ENCODE measurements at places on chromosomes 11 and 22.
A peak's percentile ranks its signal among the peaks of the same experiment; 100 is the strongest.

DNA sequence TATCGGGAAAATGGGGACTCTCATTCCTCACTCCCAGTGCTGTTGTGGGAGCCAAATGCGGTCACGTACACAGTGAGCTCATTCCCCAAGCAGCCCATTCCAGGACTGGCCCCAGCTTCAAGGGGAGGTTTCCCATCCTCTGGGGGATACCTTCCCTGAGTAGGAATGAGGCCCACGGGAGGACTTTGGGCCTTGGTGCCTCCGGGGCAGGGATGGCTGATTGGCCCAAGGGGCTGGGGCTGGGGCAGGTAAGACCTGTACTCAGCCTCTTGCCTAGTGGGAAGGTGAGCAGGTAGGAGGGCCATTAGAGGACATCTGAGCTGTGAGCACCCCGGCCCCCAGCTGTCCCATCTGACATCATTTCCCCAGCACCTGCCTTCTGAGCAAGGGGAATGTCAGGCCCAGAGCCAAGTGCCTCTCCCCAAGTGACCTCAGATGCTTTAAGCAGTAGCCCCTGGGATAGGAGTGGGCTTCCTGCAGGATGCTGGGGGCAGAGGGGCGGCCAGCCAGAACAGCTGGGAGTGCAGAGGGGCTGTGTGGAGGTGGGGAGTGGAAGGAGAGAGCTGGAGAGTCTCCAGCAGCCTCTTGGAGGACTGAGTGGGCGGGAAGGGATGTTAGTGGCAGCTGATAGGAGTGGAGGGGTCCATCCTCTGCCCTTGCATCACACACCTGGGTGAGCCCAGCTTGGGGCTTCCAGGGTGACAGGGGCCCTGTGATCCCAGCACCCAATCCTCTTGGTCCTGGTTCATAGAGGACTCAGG is 58.4 kb downstream of the CD82 start:
- no peak for DNase-seq

GRCh38 chr11:129224538-129224937 is 32.4 kb upstream of the ARHGAP32 start:
- no peak for DNase-seq

DNA sequence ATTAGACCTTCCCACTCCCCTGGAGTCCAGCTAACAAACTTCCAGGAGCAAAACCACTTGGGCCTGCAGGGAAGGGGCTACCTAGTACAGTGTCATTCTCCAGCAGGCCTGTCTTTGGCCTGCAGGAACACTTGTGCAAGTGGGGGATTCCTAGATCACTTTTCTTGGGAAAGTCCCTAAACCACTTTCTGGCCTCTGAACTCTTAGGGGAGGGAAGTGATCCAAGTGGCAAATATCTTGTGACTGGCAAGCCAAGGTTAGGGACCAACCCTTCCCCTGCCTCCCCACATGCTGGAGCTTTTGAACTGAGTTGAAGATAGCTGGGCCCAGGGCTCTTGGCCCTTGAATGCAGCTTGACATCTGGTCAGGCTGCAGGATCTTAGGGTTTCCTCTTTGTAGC is 17.2 kb downstream of the PPFIBP2 start:
- DNase-seq: no peak

GRCh38 chr11:86186386-86186785 is 58.2 kb upstream of the EED start:
- no peak for DNase-seq

- no peak for DNase-seq
Observed at GRCh38 chr11:46948378-46949131, 12.0 kb downstream of the CSTPP1 start.

DNA sequence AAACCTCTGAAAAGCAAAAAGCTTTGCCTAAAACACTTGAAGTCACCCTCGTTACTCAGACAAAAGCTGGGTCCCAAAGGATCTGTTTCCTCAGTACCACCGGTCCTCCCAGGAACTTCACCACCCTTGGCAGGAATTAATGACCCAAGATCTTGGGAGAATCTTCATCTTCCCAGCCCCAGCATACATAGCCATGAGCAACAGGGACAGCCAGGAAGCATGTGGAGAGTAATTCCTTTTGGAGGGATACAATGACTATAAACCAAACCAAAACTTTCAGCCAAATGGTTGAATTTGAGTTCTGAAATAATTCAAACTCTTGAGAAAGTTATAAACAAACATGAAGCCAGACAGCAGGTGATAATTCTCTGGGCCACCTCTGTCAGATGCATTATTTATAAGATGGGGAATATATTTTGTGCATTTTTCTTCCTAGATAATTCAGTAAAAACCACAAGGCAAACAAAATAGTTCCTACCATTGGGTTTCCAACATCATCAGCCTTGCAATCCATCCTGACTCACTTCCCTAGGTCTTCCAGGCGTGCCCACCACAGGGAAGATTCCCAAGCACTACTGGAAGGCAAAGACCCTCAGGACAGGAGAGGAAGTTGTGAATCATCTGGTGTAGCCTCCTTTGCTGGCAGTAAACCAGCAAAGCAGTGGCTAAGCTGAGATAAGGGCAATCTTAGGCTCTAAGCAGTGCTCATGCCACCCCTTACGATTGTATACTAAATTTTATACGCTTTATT is 71.7 kb upstream of the DRD2 start:
- DNase-seq: no peak

GRCh38 chr11:65496304-65497140 is 2.3 kb upstream of the MALAT1 start:
- DNase-seq: no peak

GRCh38 chr11:95556342-95557163 is 233.0 kb downstream of the FAM76B start:
- DNase-seq: peak; percentile 10

- no peak for DNase-seq
Observed at GRCh38 chr11:120413480-120413879, 77.3 kb downstream of the ARHGEF12 start.

DNA sequence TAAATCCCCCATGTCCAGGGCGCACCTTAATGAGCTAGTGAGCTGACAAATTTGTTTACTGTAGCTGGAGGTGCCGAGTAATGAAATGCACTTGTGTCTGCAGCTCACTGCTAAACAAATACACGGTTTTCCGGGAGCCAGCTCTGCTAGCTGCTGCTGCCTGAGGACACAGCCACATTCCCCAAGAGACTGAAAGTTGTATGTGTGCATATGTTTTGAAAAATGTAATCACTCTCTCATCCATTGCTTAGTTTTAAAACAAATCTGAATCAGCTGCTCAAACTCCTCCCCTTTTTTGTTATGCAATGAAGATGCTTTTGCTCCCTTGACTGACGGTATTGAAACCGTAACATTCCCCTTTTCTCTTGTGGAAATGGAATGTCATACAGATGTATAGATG is 62.4 kb upstream of the NNMT start:
- DNase-seq: no peak

DNA sequence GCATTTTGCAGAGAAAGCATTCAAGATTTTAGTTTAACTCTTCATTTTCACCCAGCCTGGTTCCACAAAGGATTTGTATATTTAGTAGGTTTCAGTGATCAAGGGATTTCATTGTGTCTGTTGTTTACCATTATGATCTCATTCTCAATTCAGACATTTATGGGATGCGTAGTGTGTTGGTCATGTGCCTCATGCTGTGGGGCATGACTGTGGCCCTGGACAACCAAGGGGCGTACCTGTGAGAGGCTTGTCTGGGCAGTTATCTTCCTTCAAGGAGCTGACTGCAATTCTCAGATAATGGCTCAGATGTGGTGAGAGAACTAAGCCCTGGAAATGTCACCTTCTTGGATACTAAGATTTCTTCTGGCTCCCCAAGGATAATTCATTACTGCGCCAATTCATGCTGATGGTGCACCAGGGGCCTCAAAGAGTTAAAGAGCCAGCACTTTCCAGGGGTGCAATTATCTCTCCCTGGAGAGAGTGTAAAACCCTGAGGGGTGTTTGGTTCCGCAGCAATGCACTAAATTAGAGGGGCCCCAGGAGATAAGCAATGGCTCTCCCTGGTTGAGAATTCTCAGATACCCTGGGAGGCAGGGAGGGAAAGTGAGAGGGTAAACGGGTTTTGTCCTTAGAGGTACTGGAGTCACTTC is 32.2 kb downstream of the SLC6A5 start:
- DNase-seq: no peak

DNA sequence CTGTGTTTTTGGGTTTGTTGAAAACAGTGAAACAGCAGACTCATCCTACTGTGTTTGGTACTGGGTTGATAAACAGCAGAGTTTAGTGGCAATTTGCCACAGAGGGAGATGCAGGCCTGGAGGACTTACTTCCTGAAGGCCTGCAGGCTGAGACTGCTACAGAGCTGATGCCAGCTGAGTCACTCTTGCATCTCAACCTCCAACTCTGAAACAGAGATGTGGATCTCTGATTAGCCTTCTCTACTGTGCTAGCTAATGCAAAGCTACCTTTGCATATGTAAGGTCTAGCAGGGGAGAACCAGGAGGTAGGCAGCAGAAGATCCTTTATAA is 14.3 kb downstream of the ATP5MG start:
- no peak for DNase-seq

- no peak for DNase-seq
Observed at GRCh38 chr22:38724926-38725571, 19.3 kb downstream of the GTPBP1 start.

GRCh38 chr22:27937453-27937852 is 18.4 kb upstream of the PITPNB start:
- no peak for DNase-seq

DNA sequence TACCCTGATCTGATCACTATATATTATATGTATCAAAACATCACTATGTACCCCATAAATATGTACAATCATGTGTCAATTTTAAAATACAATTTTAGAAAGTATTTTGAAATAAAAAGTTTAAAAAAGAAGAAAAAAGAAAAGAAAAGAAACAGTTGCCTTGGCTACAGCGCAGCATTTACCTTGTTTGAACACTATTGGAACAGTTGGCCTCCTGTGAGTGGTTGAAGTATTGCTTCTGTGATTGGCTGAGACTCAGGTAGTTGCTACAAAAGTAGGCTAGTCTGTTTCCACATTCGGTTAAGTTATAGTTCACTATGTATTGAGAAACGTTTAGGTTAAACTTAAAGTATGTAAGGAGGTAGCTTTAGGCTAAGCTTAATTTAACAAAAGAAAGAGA is 7.9 kb upstream of the DTX4 start:
- no peak for DNase-seq

DNA sequence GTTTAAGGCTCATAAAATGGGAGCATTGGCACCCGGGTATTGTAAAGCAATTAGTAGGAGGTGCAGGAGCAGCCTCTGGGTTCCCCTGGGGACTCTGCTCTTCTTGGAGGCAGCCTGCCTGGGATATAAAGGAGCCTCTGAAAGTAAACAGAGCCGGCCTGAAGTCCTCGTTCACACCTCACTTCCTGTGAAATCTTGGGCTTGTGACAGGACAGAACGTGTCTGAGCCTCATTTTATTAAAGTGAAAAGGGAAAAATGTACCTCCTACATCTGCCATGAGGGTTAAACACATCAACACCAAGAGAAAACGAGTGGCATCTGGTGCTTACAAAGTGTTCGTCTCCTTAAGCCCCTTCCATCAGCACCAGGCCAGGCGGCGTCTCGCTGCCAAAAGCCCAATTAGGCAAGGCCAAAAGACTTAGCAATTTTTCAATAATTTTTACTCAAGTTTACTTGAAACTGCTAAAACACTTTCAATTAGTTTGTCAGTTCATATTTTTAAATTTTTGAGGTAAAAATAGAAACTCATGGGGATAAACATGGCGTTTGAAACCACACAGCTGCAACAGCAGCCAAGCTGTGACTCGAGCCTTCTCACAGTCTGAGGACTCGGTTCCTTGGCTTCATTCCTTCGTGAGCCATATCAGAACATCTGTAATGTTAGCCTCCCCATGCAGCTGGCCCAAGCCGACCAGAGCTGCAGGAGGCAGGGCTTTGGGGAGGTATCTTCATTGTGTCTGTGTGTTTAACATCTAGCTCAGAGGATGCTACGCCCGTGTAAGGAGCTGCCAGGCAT is 33.6 kb downstream of the MAP6 start:
- DNase-seq: no peak

DNA sequence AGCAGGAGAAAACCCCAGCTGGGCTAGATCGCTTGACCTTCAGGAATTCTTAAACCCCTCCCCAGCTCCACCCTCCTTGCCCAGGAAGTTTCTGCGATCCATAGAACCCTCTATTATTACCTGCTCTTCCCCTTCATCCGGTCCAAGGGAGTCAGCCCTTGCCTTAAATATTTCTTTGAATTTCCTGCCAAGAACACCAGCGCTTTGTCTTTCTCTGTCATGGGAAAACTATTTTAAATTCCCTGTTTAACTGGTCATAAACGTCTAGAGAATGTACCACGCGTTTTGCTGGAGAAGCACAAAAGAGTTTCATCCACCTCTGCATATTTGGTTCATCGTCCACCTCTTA is 496 bp upstream of the TRAF6 start:
- no peak for DNase-seq

GRCh38 chr11:83692675-83693074 is 406.5 kb upstream of the CCDC90B start:
- no peak for DNase-seq

DNA sequence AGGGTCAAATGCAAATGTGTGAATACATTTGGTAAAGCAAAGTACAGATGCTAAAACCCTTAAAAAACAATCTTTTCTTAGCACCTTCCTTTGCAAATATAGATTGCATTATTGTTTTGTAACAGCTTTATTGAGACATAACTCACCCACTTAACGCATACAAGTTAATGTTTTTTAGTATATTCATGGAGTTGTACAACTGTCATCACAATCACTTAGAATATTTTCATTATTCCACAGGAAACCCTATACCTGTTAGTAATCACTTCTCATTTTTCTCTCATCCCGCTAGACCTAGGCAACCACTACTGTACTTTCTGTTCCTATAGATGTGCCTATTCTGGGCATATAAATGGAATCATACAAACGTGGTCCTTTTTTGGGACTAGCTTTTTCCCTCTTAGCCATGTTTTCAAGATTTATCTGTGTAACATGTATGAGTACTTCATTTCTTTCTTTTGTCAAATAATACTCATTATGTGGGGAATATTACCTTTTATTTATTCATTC is 34.7 kb downstream of the PPP6R3 start:
- DNase-seq: no peak

DNA sequence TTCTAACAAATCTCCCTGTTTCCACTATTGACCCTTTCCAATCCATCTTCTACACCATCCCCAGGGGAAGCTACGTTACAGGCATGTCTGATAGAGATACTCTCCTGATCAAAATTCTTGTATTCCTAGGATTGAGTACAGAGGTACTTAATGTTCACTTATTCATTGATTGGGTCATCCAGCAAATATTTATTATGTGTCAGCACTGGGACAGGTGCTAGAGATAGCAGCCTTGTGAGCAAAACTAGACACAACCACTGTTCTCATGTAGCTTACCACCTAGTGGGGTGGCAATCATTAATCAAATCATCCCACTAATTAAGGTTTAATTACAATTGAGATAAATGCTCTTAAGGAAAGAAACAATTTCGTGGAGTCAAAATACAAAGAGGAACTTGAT is 9.4 kb upstream of the RTCB start:
- no peak for DNase-seq

- DNase-seq: no peak
Observed at GRCh38 chr22:23835484-23836144, 3.2 kb downstream of the DERL3 start.

- no peak for DNase-seq
Observed at GRCh38 chr11:27161071-27161470, 120.5 kb downstream of the BBOX1 start.

GRCh38 chr22:39177791-39178190 is 25.3 kb upstream of the CBX7 start:
- no peak for DNase-seq

GRCh38 chr11:100712583-100712982 is 25.5 kb downstream of the ARHGAP42 start:
- no peak for DNase-seq

Measured in stimulated activated CD4-positive, alpha-beta T cell treated with anti-CD3 and anti-CD28 coated beads, Interleukin-4, amount 100 ng/mL, for 1 hour (primary cell).